ENCODE measurements at places on chromosomes 16 and 17. TPM values are rescaled to one million over a fixed set of nuclear protein-coding genes. Genes with fewer than 3 reads are reported as not detected.
A peak's percentile ranks its signal among the peaks of the same experiment; 100 is the strongest.

DNA sequence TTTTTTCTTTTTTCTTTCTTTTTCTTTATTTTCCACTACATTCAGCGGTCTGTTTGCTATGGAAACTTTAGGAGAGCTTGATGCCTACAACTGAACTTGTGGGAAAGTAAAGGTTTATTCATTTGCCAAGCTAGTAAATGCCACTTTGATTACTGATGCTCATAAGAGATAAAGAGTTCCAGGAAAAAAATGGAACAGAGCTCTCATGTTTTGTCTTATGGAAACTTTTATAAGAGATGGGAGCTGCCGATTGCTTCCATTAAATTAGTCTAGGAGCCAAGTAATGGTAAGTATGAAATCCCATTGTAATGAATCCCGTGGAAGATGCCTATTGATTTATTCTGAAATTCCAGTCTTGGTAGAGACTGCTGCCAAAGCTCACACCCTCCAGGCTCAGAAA is 7.1 kb downstream of the ANKFN1 start:
- no peak for DNase-seq

Gene C1QBP
- total RNA-seq, result 586 TPM

GRCh38 chr17:80774643-80775281 is 216.9 kb upstream of the CHMP6 start:
- DNase-seq, result peak; percentile 43

DNA sequence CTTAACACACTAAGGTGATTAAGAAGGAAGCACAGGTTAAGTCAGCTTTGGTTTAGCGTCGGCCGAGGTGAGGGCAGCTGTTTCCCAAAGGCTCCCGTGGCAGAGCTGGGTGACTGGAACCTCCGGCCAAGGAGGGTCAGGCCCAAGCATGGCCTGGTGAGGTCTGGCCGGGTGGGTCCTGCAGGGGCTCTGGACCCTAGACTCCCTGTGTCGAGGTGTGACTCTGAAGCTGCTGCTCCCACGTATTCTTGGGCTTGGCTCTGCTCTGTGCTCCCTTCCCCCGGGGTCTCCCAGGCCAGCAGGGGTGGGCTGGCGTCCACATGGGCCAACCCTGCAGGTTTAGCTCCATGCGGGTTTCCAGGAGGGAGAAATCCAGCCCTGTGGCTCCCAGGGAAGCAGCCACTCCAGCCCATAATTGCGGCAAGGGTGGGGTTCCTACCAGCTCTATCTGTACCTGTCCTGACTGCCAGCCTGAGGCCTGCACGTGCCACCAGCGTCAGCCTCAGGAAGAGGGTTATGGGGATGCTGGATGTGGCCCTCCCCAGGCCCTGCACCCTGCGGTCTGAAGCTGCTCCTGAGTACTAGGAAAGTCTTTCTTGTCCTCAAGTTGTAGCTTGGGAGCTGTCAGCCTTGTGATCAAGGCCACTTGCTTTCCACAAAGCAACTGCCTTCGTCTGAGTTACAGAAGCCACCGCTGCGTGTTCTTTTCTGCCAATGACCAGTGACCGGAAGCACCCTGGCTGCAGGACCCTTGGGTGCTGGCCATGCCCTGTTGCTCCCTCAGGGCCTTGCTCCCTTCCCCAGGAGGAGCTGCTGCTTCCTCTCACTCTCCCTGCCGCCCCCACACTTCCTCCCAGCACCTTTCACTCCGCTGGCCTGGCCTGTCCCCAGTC is 4.8 kb downstream of the CDK5R1 start:
- DNase-seq, result peak; percentile 67

- no peak for DNase-seq
Observed at GRCh38 chr16:86611525-86611855, 33.1 kb downstream of the FOXL1 start.

DNA sequence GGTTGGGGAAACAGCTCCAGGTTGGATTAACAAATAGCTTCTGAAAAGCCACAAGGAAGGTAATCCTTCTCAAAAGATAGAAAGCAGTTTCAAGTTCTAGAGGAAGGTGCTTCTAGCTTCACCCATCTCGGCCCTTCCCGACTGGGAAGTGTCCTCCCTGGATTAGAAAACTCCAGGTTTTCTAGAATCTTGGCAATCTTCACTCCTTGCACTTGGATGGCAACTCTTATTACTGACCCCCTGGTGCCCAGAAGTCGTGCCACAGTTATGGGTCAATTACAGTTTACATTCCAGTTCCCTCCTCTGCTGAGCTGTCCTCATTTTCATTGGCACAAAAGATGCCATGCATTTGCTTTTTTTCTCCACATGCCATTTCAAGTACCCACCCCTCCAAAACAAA is 65.6 kb downstream of the SMG6 start:
- no peak for DNase-seq

Gene CD68
- total RNA-seq, result 6.6 TPM

Gene ZNF423
- not detected for total RNA-seq

GRCh38 chr17:17440938-17441675 is 35.7 kb upstream of the MED9 start:
- DNase-seq, result no peak

DNA sequence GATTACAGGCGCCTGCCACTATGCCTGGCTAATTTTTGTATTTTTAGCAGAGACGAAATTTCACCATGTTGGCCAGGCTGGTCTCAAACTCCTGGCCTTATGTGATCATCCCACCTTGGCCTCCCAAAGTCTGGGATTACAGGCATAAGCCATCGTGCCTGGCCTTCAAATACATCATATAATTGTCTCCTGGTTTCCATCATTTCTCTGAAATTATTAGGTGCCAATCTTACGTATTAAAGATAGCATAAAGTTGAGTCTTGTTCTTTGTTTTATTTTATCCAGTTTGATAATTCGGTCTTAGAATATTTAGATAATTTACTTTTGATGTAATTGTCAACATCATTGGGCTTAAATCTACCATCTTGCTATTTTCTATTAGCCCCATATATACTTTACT is 32.8 kb upstream of the TMEM92 start:
- DNase-seq, result no peak

Gene PPP1R1B
- not detected for total RNA-seq

- no peak for DNase-seq
Observed at GRCh38 chr16:81277541-81278080, 37.2 kb upstream of the GAN start.

DNA sequence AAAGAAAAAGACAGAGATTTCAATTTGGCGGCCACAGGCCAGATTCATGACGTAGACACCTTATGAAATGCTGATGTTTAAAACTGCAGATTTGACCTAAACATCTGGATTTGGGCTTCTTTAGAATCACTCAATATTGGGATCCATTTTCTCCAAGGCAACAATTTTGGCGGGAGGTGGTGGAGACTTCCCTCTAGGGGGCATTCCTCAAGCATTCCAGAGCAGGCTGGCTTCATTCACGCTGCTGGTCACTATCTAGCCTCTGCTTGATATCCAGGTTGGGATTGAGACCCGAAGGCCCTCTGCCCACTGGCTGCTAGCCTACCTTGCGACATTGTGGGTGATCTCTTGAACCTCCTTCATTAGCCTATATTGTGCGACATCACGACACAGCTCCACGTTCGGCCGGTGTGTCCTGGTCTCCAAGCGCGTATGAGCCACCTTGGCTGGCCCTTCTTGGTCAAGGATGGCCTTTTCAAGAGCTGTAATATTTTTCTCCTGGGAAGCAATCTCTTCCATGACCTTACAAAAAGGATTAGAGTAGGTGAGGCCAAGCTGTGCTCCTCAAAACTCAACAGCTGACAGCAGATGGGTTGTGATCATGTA is 24.5 kb downstream of the FBXO39 start:
- no peak for DNase-seq

Gene ITGAX
- 1.4 TPM for total RNA-seq

Gene SBK1
- 9.7 TPM for total RNA-seq
